ENCODE measurements at places on chromosomes 12 and 14.

GRCh38 chr12:32906399-32907165 is 10.0 kb upstream of the PKP2 start:
- DNase-seq: peak; percentile 8

DNA sequence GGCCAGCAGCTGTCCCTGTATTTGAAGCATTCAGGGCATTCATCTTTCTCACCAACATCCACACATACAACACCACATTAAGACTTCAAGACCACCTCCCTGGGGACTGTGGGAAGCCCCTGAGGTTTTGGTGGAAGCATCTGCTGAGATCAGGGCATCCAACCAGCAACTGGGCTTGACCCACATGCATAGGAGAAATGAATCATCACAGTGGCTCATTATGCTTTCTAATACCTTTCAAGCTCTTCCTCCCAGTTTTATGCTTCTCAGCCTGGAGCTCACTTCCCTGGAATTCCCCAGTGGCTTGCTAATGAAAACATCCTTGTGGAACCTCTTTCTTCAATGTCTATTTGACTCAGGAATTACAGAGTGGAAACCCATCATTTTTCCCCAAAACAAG is 21.4 kb upstream of the CMKLR1 start:
- no peak for DNase-seq

GRCh38 chr12:55931317-55931779 is 386 bp downstream of the DGKA start:
- no peak for DNase-seq

DNA sequence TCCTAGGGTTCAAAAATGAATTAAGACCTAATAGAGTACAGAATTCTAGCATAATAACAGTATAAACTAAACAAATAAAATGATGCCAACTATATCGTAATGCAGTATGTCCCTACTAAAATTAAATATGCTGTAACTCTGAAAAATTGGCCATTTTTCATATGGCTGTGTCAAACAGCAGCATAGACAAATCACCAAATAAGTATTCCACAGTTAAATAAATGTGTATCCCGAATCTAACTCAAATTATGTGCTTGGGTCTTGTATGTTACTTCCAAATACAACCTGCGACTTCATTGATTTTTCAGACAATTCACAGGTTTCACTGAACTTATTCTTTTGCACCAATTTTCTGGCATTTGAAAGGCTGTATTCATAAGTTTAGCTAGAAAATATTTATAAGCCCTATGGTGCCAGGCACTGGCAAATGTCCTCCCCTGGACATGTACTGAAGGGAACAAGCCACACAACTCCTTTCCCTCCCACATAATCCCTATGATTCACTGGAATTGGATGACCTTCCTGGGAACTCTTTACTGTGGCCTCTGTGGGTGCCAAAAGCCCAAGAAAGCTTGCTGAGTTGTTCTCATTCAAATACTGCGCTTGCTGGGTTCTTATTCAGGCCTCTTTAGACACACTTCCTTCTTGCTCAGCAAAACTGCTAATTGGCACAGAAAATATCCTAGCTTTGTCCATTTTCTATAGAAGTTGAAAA is 108.8 kb downstream of the KITLG start:
- DNase-seq: no peak

Data from inflammatory macrophage (primary cell).